ENCODE measurements at places on chromosomes 4 and X. TPM values are rescaled to one million over a fixed set of nuclear protein-coding genes. Genes with fewer than 3 reads are reported as not detected.

The MAGEA9B gene
- not detected for total RNA-seq

DNA sequence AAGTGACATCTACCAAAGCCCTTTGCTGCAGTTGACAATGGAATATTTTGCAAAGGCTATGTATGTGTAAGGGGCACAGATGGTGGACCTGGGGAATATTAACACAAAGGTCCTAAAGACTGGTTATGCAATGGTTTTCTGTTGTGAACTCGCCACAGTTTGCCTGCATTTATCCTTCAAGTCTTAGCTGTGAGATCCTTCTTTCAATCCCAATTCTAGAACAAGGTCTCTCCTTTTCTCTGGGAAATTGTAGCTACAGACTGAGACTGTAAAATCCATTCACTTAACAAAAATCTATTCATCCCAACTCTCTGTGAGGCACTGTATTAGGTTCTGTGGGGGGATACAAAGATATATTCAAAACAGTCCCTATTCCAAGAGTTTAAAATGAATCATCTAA, 250.4 kb downstream of the GPM6A start:
- no peak for ATAC-seq

The ABCG2 gene
- total RNA-seq = 0.92 TPM

DNA sequence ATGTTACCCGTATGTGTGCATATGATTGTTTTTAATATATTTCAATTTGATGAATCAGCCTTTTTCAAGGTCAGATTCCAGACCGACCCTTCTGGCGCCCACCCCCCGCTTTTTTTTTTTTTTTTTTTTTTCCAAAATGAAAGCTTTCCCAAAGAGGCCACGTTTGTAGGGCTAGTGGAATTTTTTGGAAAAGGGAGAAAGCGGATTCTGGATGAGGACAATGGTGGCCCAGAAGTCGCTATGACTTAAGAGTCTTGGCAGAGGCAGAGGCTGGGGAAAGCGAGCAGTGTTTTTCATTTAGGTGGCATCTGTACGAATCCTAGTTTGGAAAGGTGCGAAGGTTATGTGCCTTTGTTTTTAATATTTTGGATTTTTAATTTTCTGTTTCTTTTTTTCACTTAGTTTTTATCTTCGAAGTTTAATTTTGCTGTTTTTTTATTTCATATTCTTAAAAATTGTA, 14.6 kb downstream of the NDUFB11 start:
- ATAC-seq = no peak

DNA sequence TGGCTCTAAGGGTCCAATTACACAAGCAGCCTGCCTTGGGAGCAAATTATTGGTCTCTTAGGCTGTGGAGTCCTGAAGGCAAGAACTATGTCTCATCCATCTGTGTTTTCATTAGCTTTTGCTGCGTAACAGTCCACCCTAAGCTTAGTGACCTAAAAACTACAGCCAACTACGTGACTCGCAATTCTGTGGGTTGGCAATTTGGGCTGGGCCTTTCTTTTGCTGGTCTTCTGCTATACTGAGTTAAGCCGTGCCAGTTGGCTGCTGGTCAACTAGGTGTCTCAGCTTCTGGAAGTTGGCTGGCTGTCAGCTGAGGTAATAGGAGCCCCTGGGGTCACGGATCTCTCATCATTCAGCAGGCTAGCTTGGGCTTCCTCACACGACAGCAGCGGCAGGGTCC, 205.6 kb upstream of the S100G start:
- ATAC-seq = peak; percentile 35

The UGT8 gene
- 1.1 TPM for total RNA-seq

DNA sequence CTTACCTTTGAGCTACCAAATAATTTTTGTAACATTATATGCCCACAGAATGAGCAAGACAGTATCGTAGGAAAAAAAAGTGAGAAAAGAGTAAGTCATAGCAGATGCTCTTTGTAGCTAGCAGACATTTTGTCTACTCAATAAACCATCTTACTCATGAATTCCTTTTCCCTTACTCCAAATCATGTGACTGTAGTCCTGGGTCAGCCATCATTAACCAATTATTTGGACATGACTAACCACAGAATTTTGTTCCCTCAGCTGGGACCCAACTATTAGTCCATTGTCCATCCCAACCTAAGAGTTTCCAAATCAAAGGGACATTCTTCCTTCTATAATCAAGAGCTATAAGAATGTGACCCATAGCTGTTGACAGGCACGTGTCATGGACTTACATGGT, 11.4 kb downstream of the UBE2D3 start:
- ATAC-seq = peak; percentile 58

The MND1 gene
- 4.4 TPM for total RNA-seq

- peak; percentile 25 for ATAC-seq
Observed at GRCh38 chr4:145326491-145326890, 146.1 kb upstream of the OTUD4 start.
